ENCODE measurements at places on chromosomes 5 and 9.

DNA sequence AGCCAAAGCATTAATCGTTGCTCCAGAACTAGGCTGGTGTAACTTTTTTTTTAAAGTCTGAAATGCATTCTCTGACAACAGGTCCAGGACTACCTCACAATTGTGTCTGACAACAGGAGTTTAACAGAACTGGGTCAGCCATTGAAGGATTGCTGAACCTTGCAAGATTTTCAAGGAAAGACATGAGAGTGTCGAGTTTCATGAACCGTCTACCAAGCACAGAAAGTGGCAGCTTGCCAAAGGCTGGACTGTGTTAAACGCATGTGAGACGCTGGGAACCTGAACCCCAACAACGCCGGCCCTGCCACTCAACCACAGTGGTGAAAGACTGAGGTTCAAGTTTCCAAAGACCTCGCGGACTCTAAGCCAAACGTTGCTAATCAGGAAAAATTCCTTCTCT, 79.1 kb downstream of the LHFPL2 start:
- no peak for DNase-seq

DNA sequence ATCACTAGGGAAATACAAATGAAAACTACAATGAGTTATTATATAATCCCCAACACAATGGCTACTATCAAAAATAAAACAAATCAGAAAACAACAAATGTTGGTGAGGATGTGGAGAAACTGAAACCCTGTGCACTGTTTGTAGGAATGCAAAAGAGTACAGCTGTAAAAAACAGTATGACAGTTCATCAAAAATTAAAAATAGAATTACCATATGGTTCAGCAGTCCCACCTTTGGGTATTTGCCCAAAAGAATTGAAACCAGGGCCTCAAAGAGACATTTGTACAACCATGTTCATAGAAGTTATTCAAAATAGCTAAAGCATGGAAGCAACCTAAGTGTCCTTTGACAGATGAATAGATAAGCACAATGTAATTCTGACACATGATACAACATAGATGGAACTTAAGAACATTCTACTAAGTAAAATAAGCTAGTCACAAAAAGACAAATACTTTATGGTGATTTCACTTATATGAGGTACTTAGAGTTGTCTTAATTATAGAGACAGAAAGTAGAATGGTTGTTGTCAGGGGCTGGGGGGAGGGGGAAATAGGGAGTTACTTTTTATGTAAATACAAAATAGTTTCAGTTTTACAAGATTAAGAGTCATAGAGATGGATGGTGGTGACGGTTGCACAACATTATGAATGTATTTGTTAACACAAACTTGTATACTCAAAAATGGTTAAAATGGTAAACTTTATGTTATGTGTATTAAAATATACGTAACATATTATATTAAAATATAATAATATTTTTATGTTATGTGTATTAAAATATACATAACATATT, 102.8 kb downstream of the KCTD16 start:
- DNase-seq = no peak

GRCh38 chr5:61625681-61626621, 293.9 kb downstream of the ZSWIM6 start:
- DNase-seq = peak; percentile 91

GRCh38 chr5:154758977-154759376, 3.8 kb downstream of the LARP1 start:
- no peak for DNase-seq

DNA sequence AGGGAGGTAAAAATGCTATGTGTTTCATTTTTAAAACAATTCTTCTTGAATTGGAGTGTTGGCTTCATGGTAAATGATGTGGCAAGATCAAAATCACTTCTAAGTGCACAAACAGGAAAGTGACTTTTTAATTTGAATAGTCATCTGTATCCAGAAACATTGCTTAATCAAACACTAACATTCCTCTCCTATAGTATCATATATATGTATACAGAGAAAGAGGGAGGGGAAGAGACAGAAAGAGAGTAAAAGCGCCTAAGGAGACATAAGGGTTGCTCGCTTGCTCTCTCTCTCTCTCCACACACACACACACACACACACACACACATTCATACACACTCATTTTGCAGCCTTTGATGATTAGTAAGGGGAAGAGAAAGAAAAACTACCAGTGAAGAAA, 95.4 kb upstream of the PRDM9 start:
- DNase-seq = no peak

DNA sequence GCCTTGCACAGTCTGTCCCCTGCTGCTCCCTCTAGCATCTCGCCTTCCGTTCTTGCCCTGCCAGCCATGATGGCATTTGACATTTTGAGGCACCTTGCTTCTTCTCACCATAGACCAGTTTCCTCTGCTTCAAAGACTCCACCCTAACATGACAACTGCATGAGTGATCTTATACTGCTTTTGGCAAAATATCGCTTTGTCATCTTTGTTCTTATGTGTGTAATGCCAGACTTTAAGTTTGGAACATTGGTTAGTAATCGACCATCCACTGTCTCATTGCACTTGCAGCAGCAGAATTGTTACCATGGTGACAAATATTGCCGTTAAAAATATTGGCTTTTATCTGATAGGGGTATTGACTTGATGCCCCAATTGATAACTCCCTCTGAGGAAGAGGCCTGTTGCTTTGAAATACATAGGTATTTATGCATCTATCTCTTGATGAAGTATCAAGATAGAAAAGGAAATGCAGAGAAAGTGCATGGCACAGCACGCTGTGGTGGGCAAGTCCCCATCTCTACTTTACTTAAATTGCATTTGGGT, 6.8 kb downstream of the GARIN3 start:
- no peak for DNase-seq

DNA sequence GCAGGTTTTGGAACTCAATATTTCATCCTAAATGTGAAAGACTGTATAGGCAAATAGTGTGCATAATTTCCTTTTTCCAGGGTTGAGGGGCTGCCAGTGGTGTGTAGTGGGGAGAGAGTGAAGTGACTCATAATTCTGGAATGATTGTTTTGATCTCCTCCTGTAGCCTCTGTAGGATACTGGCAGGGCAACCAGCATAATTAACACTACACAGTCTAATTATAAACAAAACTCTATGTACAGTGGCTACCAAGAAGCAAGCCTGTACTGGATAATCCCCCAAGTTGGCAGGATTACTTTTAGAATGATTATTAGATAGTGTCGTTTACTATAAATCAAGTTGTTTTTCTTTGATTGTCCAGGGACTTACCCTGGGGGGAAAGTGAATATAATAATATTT, 32.2 kb downstream of the LNPEP start:
- no peak for DNase-seq
